Neural crest cell (in vitro differentiated cells): ENCODE measurements at places on chromosomes 3 and 15. TPM values are rescaled to one million over a fixed set of nuclear protein-coding genes. Genes with fewer than 3 reads are reported as not detected.

DNA sequence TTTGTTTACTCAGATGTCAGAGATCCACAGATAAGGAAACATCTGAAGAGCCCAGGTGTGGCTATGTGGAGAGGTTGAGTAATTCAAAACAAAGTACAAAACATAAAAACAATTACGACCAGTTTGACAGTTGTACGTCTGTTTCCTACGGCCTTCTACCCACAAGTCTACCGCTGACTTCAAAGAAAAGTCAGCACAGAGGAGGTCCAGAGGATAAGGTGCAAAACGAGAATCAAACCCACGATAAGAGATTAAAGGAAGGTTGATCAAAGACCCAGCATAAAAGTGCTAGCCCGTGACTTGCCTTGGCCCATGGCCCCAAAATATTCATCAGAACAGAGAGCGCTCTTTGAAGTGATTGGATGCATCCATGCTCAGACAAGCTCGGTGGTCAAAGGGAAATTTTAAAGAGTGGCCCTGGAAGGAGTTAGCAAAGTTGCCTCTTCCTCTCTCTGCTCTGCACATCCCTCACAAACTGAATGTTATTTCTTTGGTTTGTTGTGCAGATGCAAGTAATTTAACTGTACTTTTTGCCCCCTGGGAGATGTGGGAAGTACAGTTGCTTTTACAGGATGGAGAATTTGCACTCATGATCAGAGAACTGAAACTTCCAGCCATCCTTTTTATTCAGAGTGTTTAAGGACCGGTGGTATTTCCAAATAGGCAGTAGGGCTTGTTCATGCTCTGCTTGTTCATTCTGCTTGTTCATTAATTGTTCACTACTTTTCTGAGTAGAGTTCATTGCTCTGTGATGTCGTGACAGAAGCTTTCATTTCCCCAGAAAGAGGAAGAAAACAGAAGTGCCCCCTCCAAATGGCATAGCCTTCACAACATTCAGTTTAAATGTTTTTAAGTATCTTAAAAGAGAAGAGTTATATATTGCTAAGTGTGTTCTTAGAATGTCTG, 31.1 kb downstream of the MME start:
- DNase-seq, result no peak
- H3K36me3 ChIP-seq, result no peaks in the 10 kb centered on the region
- H3K27me3 ChIP-seq, result no peaks in the 10 kb centered on the region
- H3K27ac ChIP-seq, result no peak overlapping the region
- no peak overlapping the region for H3K4me3 ChIP-seq

DNA sequence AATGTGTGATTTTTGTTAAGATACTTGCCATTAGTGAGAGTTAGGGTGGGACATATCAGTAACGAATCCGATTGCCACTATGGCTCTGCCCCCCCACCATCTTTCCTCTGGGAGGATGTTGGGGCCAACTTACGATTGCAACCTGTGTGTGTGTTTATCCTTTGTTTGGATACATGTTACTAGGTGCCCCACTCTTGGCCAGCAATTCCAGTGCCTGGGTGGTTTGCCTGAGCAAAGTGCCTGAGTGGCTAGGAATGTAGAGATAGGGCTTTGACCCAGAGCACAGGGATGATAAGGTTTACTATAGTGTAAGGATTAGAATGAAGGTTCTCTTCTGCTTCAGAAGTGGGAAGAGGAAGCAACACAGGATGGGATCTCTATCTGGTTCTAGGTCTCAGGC, 231.8 kb downstream of the TP63 start:
- no peak overlapping the region for H3K27ac ChIP-seq
- no peaks in the 10 kb centered on the region for H3K4me1 ChIP-seq
- no peak for DNase-seq
- H3K27me3 ChIP-seq, result no peaks in the 10 kb centered on the region
- no peak overlapping the region for H3K4me3 ChIP-seq
- no peaks in the 10 kb centered on the region for H3K36me3 ChIP-seq

DNA sequence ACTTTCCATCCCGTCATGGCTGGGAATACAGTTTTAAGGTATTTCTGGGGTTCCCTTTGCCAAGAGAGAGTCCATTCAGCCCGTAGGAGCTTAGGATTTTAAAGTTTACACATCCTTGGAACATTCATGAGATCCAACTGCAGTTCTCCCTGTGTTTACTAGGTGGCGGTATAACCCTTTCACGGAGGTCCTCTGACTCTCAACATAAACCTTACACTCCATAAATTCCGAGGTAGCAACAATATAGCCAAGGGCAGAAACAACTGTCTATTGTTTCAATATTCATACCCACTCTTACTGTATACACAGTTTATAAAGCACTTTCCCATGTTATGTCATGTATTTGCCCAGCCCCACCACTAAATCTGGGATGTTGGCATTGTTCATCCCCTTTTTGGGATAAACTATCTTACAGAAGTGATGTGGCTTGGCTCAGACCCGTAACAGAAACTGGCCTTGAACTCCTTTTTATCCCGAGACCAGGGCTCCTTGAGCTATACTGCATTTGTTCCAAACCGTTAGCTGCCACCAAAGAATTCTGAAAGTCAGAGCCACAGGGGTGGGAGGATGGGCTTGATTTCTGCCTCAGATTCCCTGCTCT, 69.2 kb upstream of the COL6A5 start:
- H3K4me3 ChIP-seq, result no peak overlapping the region
- H3K27me3 ChIP-seq, result peaks cover 6% of the 10 kb centered on the region
- DNase-seq, result peak; percentile 5
- no peaks in the 10 kb centered on the region for H3K4me1 ChIP-seq
- no peak overlapping the region for H3K27ac ChIP-seq

Gene PP2D1
- not detected in 2 replicates for total RNA-seq

DNA sequence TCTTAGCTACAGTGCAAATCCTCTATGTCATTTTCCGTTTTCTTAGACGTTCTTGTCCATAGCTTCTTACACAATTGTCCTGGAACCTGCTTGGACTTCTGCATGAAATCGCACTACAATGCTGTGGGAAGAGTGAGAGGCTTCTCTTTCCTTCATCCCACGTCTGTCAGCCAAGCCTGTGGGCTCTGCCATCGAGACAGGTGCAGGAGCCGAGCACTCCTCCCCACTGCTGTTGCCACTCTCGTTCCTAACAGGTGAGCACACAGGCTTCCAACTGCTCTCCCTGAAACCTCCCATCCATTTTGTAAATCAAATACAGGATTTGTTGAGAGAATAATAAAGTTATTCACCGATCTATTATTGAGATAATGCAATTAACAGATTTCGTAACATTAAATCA, 23.5 kb downstream of the ZXDC start:
- H3K4me1 ChIP-seq, result peaks cover 15% of the 10 kb centered on the region
- H3K4me3 ChIP-seq, result no peak overlapping the region
- H3K27me3 ChIP-seq, result no peaks in the 10 kb centered on the region

GRCh38 chr3:42067326-42067725, 23.8 kb upstream of the TRAK1 start:
- peaks cover 66% of the 10 kb centered on the region for H3K4me1 ChIP-seq
- H3K27me3 ChIP-seq, result no peaks in the 10 kb centered on the region
- H3K4me3 ChIP-seq, result peak overlapping the region; percentile 11

DNA sequence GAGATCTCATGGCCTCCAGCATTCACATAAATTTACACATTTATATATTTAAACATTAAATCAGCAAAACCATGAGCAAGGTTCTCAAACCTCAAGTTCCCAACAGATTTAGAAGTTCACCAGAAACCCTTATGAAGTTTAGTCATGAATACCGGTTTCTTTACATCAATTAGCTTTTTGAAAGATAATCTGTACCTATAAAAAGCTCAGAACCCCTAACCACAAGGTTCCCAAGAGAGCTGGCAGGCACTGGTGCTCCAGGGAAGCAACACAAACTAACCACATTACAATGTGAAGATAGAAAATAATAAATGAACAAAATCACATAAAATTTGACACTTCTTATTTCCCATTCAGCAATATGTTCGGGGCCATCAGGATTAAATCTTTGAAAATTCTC, 150.9 kb downstream of the FBN1 start:
- no peaks in the 10 kb centered on the region for H3K4me1 ChIP-seq
- H3K4me3 ChIP-seq, result no peak overlapping the region
- no peak for DNase-seq
- peaks cover 2% of the 10 kb centered on the region for H3K36me3 ChIP-seq

DNA sequence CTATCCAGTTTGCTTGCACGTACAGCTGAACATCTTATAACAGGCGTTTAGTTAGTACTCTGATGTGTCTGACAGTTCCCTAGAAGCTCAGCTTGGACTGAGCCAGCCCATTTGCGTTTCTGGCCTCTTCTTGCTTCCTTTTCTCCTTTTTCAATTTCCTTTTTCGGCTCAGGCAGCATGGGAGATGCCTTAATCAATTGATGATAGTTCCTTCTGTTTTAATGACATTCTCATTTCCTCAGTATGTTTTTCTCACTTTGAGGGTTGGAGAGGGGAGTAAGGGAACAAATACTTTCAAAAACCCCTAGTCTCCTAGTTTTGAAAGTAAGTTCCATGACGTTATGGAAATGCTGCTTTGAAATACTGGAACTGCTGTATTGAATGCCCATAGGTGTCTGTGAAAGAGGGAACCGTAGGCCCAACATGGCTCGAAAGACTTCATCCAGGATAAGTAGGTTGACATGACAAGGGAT, 18.9 kb downstream of the IL1RAP start:
- H3K4me1 ChIP-seq, result peaks cover 8% of the 10 kb centered on the region
- DNase-seq, result no peak

DNA sequence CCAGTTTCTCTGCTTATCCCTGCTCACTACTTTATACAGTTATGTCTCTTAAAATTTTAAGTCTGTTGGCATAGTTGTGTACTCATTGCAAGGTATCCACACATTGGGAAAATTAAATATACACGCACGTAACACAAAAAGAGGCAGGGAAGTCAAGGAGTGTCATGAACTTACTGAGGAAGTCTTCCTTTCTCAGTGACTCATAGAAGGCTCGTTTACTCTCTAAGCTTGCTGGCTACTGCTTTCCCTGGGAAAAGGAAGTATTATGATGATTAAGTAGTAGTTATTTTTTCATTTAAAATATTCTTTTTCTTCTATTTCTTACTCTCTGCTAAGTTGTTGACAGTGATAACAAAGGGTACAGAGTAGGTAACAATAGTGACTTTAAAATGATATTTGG, 287.3 kb downstream of the UBE2E2 start:
- no peak overlapping the region for H3K4me3 ChIP-seq
- DNase-seq, result no peak

GRCh38 chr3:52254608-52255007, 9.0 kb downstream of the PPM1M start:
- no peak overlapping the region for H3K27ac ChIP-seq
- no peak for DNase-seq
- H3K4me1 ChIP-seq, result no peaks in the 10 kb centered on the region
- no peaks in the 10 kb centered on the region for H3K27me3 ChIP-seq
- H3K4me3 ChIP-seq, result no peak overlapping the region

Gene TRPM1
- not detected in 2 replicates for total RNA-seq

- H3K4me1 ChIP-seq, result peaks cover 3% of the 10 kb centered on the region
- H3K27ac ChIP-seq, result no peak overlapping the region
- peaks cover 27% of the 10 kb centered on the region for H3K36me3 ChIP-seq
Observed at GRCh38 chr15:94064676-94065313, 166.6 kb upstream of the MCTP2 start.

DNA sequence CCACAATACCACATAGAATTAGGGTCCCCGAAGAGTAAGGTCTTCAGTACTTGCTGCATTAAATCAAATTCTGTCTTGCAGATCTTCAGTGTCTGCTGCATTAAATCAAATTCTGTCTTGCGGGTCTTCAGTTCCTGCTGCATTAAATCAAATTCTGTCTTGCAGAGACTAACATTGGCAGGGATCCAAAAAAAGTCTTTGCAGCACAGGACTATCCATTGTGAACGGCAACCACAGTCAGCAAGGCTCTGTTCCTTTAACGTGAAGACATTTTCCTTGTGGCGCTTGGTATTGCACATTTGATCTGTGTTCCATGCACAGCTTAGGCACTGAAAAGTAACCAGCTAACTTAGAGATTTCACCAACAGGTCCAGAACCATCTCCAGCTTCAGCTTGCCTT, 46.8 kb upstream of the POMGNT2 start:
- H3K27me3 ChIP-seq, result no peaks in the 10 kb centered on the region
- no peak overlapping the region for H3K4me3 ChIP-seq
- no peaks in the 10 kb centered on the region for H3K36me3 ChIP-seq
- H3K4me1 ChIP-seq, result no peaks in the 10 kb centered on the region

Gene PIGX
- total RNA-seq, result 36.2 and 37.8 TPM in 2 replicates

GRCh38 chr3:128214056-128214455, 60.8 kb downstream of the EEFSEC start:
- H3K36me3 ChIP-seq, result no peaks in the 10 kb centered on the region
- H3K4me3 ChIP-seq, result no peak overlapping the region
- H3K4me1 ChIP-seq, result peaks cover 15% of the 10 kb centered on the region
- H3K27me3 ChIP-seq, result no peaks in the 10 kb centered on the region
- no peak for DNase-seq
- no peak overlapping the region for H3K27ac ChIP-seq

DNA sequence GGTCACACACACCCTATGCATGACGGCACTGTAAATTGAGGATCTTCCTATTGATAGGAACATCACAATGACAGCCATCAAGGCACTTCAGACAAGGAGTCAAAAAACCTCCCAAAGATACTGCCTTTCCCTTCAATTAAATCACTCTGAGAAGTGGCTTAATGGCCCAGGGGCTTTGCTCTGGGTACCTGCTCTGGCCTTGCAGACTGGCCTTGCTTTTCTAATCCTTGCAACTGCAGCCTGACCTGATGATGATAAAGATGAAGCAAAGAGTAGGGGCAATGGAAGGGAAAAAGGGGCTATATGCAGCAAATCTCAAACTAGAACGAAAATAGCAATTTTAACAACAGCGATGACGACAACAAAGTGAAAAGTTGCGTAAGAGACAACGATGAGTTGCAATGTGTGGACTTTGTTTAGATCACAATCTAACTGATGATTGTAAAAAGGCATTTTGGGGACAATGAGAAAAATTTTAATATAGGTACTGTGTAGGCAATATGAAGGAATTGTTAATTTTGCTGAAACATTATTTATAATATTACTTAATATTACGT, 14.6 kb downstream of the ADAMTS9 start:
- no peak overlapping the region for H3K4me3 ChIP-seq
- peaks cover 2% of the 10 kb centered on the region for H3K36me3 ChIP-seq
- no peaks in the 10 kb centered on the region for H3K27me3 ChIP-seq
- H3K27ac ChIP-seq, result no peak overlapping the region
- no peak for DNase-seq
- peaks cover 9% of the 10 kb centered on the region for H3K4me1 ChIP-seq

GRCh38 chr3:50563867-50564266, 3.7 kb downstream of the C3orf18 start:
- no peak overlapping the region for H3K4me3 ChIP-seq
- no peaks in the 10 kb centered on the region for H3K36me3 ChIP-seq
- no peaks in the 10 kb centered on the region for H3K27me3 ChIP-seq
- DNase-seq, result no peak

- no peak overlapping the region for H3K27ac ChIP-seq
- peaks cover 7% of the 10 kb centered on the region for H3K4me1 ChIP-seq
- no peaks in the 10 kb centered on the region for H3K36me3 ChIP-seq
- H3K4me3 ChIP-seq, result no peak overlapping the region
- H3K27me3 ChIP-seq, result no peaks in the 10 kb centered on the region
- no peak for DNase-seq
Observed at GRCh38 chr3:36487616-36488015, 107.3 kb downstream of the STAC start.
